Tracheal epithelial cell (primary cell): ENCODE measurements at places on chromosomes 2 and 18. TPM values are rescaled to one million over a fixed set of nuclear protein-coding genes. Genes with fewer than 3 reads are reported as not detected.

Gene PDE1A
- total RNA-seq, result 0.64 and 0.72 TPM in 2 replicates

Gene CNGA3
- not detected in 2 replicates for total RNA-seq

Gene RFTN2
- 0.21 TPM in 1 of 2 replicates, not detected in the other for total RNA-seq

Gene CRACDL
- 0.48 and 1.1 TPM in 2 replicates for total RNA-seq

Gene CDH19
- total RNA-seq, result under 0.01 TPM in 2 replicates

Gene HOXD4
- 1.2 TPM in 1 of 2 replicates, not detected in the other for total RNA-seq

Gene FOXD4L1
- total RNA-seq, result under 0.01 TPM in 2 replicates

Gene LAMA3
- total RNA-seq, result 582 and 598 TPM in 2 replicates

Gene GALR1
- not detected in 2 replicates for total RNA-seq

Gene SRD5A2
- not detected in 2 replicates for total RNA-seq

Gene RPRM
- total RNA-seq, result not detected in 2 replicates

Gene NT5C1B
- not detected in 2 replicates for total RNA-seq

Gene LIPG
- total RNA-seq, result 5.3 and 36.9 TPM in 2 replicates

Gene ABCG8
- total RNA-seq, result under 0.01 TPM in 1 of 2 replicates, not detected in the other

Gene CENPA
- total RNA-seq, result 4.8 TPM in 1 of 2 replicates, not detected in the other

Gene SIX3
- total RNA-seq, result not detected in 2 replicates

Gene SEMA4C
- 9.6 and 17.8 TPM in 2 replicates for total RNA-seq

Gene SH3RF3
- total RNA-seq, result under 0.01 and 0.24 TPM in 2 replicates
